Activated CD4-positive, alpha-beta T cell treated with anti-CD3 and anti-CD28 coated beads, Interleukin-2, amount 50 U/mL, for 1 hour (primary cell): ENCODE measurements at places on chromosomes 3 and 15.

DNA sequence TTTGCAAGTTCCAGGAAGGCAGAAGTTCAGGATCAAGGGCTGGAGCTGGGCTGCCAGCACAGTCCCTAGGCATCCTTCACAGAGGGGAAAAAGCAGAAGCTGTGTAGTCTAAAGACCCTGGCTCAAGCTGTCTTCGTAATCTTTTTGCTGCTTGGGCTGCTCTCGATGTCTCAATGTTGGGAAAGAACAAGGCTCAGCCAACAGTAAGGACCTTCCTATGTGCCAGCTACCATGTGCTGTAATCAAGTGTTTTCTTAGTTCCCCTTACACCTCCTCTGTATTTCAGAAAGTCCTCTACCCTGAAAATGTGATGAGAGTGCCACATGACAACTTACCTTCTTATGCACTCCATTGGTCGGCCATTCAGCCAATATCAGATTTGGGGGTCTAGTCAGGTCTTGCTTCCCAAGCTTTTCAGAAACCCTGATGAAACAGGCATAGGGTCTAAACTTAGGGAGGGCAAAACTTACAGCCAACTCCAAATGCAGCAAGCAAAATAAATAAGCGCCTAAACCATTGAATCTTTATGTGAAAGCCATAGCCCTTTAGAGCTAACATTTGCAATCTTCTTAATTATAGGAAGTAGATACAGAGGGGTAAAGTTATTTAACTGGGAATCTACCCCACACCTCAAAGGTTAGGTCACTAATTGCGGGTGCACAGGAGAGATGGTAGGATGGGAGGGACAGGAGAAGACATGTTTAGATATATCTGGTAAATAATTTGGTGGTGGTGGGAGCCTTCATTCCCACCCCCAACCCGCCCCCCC lies 1.2 kb upstream of the EDEM1 start:
- no peak for DNase-seq

- no peak for DNase-seq
Measured at GRCh38 chr3:195812366-195812765, 637 bp upstream of the MUC4 start.

DNA sequence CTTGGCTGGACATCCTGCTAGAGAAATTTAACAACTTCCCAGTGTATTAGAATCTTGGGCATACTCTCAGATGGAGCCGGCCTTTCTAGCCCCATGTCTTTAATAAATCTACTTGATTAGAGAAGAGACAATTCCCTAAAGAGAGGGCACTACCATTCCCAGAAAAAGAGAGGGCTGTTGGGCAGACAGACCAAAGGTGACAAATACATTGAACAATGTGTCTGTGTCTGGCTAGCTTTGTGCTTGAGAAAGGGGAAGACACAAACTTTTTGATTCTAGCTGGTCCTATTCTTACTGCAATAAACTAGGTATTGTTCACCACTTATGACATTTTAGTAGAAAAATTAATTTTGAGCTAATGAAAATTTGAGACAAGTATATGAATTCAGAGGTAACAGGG lies 57.7 kb downstream of the DUT start:
- no peak for DNase-seq

GRCh38 chr15:70596354-70597055 lies 166.9 kb downstream of the UACA start:
- DNase-seq, result no peak

DNA sequence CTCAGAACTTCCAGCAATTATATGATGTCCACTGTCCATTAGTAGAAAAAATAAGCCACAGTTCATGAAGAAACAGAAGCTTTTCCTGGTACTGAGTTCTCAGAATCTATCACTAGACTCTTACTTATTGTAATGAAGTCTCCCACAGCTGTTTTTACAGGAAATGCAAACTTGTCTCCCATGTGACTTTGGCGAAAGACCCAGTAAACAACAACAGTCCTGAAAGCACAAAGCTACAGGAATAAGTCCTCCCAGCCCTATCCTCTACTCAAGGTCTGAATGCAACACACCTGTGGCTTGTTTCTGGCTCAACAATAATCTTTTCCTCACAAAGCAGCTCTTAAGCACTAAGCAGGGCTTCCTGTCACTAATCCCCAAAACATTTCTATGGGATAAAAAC lies 55.9 kb downstream of the EOMES start:
- no peak for DNase-seq

- no peak for DNase-seq
Measured at GRCh38 chr3:4756057-4756775, 223.0 kb upstream of the BHLHE40 start.

DNA sequence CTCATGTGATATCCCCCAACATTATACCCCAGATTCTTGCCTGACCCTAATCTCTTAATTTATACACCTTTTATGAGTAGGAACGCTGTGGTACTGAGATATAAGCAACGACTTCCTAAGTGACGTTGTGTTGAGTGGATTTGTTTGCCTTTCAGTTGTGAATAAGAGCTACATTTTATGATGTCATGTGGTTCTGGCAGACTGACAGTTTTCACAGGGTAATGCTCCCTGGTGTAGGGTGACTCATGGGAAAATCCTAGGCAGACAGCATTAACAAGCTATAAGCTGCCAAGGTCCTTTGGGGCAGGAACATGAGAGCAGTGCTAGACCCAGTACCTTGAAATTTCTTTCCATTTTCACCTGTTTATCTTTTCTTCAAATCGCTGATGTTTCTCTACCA lies 11.2 kb downstream of the C3orf52 start:
- no peak for DNase-seq
